ENCODE measurements at places on chromosomes 11 and 22. TPM values are rescaled to one million over a fixed set of nuclear protein-coding genes. Genes with fewer than 3 reads are reported as not detected.

LRRC32 gene
- 15.5 TPM for total RNA-seq

CHRM1 gene
- total RNA-seq, result not detected

RASSF10 gene
- 0.11 TPM for total RNA-seq

PHOX2A gene
- total RNA-seq, result not detected

UBE2L3 gene
- total RNA-seq, result 34.4 TPM

- H3K27ac ChIP-seq, result no peak overlapping the region
- H3K27me3 ChIP-seq, result no peaks in the 10 kb centered on the region
- H3K4me3 ChIP-seq, result no peak overlapping the region
- H3K36me3 ChIP-seq, result no peaks in the 10 kb centered on the region
- H3K4me1 ChIP-seq, result no peaks in the 10 kb centered on the region
- no peak for DNase-seq
Observed at GRCh38 chr11:78365381-78365792, 52.2 kb downstream of the GAB2 start.

GRCh38 chr11:119910051-119910450 is 181.1 kb upstream of the NECTIN1 start:
- H3K27me3 ChIP-seq, result no peaks in the 10 kb centered on the region
- no peak overlapping the region for H3K27ac ChIP-seq
- H3K36me3 ChIP-seq, result no peaks in the 10 kb centered on the region
- H3K4me3 ChIP-seq, result no peak overlapping the region
- no peaks in the 10 kb centered on the region for H3K4me1 ChIP-seq

GRCh38 chr11:106070606-106071005 is 6.5 kb downstream of the KBTBD3 start:
- no peaks in the 10 kb centered on the region for H3K4me1 ChIP-seq
- no peaks in the 10 kb centered on the region for H3K36me3 ChIP-seq
- H3K4me3 ChIP-seq, result no peak overlapping the region
- H3K27me3 ChIP-seq, result no peaks in the 10 kb centered on the region
- no peak overlapping the region for H3K27ac ChIP-seq

DNA sequence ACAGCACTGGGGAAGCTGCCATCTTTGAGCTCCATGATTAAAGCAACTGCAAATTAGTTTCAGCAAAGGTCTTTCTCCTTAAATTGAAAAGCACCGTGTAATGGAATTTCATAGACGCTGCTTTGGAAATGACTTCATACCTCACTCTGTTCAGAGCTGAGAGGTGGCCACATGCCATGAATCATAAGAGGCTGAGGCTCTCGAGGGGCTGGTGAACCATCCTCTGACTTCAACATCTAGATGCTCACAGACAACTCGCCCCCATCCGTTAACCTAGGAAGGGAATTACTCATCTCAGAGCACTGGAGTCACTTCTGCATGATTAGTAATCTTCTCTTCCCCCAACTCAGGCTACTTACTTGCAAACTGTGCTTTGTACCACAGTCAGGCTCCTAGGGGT is 122.3 kb downstream of the RCN1 start:
- no peak overlapping the region for H3K4me3 ChIP-seq
- H3K27ac ChIP-seq, result no peak overlapping the region
- no peaks in the 10 kb centered on the region for H3K4me1 ChIP-seq

DNA sequence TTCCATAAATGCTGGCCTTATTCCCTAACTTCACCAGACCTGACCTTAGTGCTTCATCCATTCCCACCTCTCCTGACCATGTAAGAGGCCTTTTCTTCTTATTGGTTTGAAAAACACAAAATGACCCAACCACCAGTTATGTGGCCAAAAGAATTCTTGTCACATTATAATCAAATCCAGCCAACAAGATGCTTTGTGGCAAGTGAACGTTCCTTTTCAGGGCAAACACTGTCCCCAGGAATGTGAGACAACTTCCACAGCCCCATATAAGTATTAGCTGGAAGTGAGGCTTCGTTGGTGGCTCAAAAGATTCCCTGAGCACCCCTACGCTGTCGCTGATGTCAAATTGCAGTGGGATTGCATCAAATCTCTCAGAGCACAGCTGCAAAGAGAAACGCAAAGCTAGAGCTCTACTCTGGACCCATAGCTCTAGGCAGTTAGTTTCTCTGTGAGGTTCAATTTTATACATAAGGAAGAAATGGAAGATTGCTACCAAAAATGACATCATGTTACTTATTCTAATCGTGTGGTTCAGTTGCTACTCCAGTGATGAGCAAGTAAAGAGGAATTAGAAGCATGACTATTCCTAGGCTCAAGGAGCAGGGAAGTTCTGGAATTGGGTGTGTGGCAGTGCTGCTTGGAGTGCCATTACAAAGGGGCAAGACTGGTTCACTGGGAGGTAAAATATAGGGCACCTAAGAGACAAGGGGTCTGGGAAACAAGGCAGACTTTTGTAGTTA is 26.1 kb downstream of the GLYATL1 start:
- no peaks in the 10 kb centered on the region for H3K36me3 ChIP-seq
- no peaks in the 10 kb centered on the region for H3K27me3 ChIP-seq
- no peak overlapping the region for H3K27ac ChIP-seq
- DNase-seq, result no peak
- H3K4me3 ChIP-seq, result no peak overlapping the region
- H3K4me1 ChIP-seq, result no peaks in the 10 kb centered on the region

GRCh38 chr11:119924017-119924416 is 195.0 kb upstream of the NECTIN1 start:
- H3K27me3 ChIP-seq, result no peaks in the 10 kb centered on the region
- no peaks in the 10 kb centered on the region for H3K4me1 ChIP-seq
- H3K36me3 ChIP-seq, result no peaks in the 10 kb centered on the region

DNA sequence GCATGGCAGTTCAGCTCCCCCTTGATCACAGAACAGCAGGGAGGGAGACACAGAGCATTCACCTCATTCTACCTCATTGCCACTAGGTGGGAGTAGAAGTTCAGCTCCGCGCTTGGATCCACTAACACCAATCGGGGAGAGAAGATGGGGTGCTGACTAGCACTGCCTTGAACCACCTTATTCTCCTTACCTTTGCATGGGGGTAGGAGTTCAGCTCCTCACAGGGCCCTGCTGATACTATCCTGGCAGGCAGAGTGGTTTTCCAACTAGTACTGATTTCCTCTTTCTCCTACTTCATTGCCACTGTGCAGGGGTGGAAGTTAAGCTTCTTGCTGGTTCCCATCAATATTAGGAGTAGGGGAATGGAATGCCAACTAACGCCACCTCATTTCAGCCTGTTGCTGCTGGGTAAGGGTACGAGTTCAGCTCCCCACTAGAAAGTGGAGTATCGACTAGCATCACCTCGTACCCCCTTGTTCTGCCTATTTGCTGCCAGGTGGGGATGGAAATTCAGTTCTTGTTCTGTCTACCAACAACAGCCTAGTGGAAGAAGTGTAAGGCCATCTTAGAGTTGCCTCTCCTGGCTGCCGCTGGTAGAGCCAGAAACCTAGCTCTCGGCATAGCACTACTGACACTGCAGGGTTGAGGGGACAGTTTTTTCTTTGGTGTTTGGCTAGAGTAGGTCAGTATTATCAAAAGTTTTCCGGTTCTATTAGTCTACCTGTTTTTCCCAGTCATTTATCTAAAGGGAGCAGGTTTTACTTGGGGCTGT is 550.9 kb upstream of the CCDC90B start:
- H3K4me1 ChIP-seq, result no peaks in the 10 kb centered on the region
- H3K36me3 ChIP-seq, result no peaks in the 10 kb centered on the region
- no peak overlapping the region for H3K4me3 ChIP-seq
- no peak overlapping the region for H3K27ac ChIP-seq
- no peaks in the 10 kb centered on the region for H3K27me3 ChIP-seq

DNA sequence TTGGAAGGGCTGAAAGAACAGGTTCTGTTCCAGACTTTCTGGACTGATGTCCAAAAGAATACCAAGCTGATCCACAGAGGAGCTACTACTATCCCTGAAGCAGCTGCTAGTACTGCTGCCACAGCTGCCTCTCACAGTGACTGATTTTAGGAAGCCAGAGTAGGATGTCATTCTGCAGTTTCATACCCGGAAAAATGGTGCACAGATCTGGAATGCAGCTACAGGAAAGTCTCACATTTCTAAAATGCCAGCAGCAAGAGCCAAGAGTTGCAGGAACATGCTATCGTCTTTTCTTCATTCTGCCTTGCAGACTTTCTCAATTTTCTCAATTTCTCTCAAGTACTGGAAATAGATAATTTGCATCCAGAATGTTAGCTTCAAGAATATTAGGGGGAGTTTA is 19.4 kb upstream of the CCDC179 start:
- no peaks in the 10 kb centered on the region for H3K27me3 ChIP-seq
- H3K36me3 ChIP-seq, result no peaks in the 10 kb centered on the region
- H3K4me1 ChIP-seq, result no peaks in the 10 kb centered on the region
- no peak overlapping the region for H3K27ac ChIP-seq
- DNase-seq, result no peak
- H3K4me3 ChIP-seq, result no peak overlapping the region

- H3K36me3 ChIP-seq, result no peaks in the 10 kb centered on the region
- no peak overlapping the region for H3K4me3 ChIP-seq
- H3K27me3 ChIP-seq, result no peaks in the 10 kb centered on the region
- H3K27ac ChIP-seq, result no peak overlapping the region
Observed at GRCh38 chr22:44520465-44521094, 22.5 kb upstream of the RTL6 start.

DNA sequence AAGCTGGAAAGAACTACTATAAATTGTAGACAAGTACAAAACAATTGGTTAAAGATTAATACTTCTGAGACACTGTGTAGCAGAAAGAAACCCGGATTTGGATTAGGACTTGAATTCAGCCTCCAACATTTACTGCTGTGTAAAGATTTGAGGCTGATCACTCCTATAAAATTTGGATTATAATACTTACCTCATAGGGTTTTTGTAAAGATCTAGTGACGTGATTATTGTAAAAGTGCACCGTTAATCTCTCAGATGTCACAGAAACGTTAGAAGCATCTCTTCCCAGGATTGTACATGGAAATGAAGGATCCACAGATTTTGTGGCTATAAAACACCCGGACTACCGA is 323 bp upstream of the HIKESHI start:
- no peaks in the 10 kb centered on the region for H3K36me3 ChIP-seq
- no peaks in the 10 kb centered on the region for H3K27me3 ChIP-seq
- no peaks in the 10 kb centered on the region for H3K4me1 ChIP-seq
- no peak for DNase-seq

Data from right lobe of liver (tissue), 6 donors.